ENCODE measurements at places on chromosomes 16 and 17.
A peak's percentile ranks its signal among the peaks of the same experiment; 100 is the strongest.

GRCh38 chr17:27430882-27431491 is 25.3 kb upstream of the KSR1 start:
- no peak for DNase-seq

DNA sequence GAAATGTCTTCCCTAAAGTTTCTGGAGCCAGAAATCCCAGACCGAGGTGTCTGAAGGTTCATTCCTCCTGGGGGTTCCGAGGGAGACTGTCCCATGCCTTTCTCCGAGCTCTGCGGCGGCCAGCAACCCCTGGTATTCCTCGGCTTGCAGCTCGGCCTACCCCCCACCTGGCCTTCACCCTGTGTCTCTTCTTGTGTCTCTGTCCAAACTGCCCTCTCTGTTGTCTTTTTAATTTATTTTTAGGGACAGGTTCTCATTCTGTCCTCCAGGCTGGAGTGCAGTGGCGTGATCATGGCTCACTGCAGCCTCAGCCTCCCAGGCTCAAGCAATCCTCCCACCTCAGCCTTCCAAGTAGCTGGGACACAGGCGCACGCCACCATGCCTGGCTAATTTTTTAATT is 211.7 kb downstream of the SEC14L1 start:
- DNase-seq = no peak

- no peak for DNase-seq
Measured at GRCh38 chr17:43341715-43342588, 56.8 kb upstream of the ARL4D start.

DNA sequence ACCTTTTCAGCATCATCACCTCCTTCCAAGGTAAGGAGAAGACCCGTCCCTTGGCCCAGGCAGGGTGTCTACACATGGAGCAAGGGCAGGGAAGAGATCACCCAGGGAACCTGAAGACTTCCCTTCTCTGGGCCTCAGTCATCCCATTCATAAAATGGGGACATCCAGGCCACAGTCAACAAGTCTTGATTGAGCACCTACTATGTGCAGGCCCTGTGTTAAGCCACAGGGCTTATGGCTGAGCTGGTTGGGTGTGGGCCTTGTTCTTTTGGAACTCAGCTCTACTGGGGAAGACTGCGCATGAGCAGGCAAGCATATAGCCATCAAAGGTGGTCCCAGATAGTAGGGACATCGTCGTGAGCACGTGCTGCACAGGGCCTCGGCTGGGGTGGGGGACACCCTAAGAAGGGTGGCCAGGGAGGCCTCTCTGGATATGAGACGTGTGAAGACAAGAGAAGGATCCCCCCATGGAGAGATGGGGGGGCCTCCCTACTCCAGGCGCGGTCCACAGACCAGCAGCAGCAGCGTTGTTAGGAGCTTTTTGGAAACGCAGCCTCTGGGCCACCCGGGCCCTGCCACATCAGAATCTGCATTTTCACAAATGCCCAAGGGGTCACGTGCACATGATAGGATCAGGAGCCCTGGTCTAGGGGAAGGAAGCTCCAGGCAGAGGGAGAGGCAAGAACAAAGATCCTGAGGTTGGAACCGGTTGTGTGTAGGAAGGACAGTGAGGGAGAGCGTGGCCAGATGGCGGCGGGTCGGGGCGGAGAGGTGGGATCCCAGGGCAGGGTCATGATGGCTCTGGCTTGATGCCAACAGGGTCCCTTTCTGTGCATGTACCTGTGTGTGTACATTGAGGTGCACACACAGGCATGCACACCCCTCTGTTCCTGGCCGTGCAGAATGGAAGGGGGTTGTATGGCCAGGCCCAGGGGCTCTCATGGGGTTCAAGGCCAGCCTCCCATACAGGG is 5.9 kb upstream of the ADGRG3 start:
- DNase-seq = no peak

DNA sequence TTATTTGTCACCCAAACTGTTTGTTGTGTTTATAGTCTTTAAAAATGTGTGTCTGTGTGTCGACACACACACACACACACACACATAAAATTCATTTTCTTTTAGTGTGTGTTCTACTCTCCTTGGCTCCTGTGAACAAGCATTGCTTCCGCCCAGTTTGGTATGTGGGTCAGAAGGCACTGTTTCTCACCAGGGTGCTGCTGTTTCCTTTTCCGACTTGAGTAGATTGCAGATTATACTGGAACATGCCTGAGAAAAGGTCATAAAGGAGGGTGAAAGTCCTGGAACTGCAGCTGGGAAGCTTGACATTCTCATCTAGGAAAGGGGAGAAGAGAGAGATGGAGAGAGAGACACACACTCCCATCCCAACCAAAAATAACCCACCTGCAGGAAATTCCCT is 330.3 kb downstream of the BCAS3 start:
- DNase-seq = no peak

GRCh38 chr16:67648764-67649407 is 3.9 kb downstream of the CARMIL2 start:
- DNase-seq = no peak

DNA sequence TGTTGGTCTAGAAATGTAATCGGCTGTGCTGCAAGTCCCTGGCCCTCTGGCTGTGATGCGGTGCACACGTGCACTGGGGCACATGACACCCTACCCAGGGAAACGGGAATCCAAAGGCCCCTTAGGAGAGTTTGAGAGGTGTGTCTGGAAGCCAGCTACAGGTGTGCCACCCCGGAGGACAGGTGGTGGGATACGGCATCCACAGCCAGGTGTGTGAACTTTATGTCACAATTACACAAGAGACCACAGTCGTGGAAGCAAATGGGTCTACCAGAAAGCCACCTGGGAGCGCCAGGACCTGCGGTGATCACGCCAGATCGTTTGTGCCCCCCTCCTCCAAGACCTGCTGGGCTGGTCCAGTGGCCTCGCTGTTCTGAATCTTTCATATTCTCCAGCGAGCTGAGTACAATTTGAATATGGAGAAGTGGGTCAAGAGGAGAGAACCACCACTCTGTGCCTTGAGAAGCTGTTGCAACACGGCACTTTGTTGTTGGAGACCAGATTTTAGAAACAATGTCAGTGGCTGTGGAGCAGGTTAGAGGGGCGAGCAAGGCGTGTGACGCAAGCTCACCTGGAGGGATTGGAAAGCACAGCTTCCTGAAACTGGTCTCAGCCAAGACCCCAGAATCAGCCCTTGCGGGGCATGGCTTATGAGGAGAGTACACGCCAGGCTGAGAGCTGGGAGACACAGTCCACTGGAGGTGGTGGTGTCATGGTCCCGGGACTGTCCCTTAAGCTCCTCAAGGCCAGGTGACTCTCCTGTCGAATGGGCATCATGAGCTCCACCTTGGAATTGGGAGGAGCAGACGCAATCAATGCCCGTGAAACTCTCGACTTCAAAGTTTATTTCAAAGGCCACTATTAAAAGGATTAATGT is 37.4 kb downstream of the COX4I1 start:
- DNase-seq = no peak

DNA sequence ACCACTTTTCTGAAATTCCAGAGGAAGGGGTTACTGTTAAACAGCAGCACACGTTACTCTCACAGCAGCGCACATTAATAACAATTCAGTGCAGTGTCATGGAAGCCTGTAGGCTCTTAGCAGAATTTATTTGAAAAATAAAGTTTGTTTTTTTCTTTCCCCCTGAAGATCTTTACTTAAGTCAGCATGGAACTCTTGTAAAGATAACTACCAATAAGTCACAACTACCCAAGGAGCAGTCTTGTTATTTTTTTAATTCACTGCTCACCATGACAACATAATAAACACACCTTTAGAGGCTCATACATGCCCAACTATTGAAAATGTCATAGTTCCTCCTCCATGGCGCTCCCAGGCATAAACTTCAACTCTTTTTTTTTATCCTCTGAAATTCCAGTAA is 31.8 kb upstream of the PSMD7 start:
- no peak for DNase-seq

DNA sequence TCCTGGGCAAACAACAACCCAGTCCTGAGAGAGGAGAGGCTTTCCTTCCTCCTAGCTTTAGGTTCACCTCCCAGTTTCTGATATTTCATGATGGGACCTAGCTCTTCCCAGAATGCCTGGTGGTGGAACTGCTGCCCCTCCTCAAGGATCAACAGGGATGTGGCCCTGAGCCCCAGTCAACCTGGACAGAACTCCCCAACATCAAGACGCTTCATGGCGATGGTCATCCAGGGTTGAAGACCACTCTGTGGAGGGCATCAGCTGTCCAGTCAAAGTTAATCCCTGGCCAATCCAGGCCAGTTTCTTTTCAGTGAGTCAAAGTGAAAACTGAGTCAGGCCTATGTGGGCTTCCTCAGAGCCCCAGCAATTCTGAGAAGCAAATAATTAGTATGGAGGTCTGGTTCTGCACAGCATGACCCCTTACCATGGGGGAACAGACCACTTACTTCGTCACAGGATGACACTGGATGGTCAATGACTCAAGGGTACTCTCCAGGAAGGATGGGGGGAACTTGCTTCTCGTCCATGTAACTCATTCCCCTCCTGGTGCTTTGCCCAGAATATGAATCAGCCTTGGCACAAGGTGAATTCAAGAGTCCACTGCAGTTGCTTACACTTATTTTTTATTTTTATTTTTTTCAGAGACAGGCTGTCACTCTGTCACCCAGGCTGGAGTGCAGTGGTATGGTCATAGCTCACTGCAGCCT is 14.7 kb upstream of the XYLT2 start:
- DNase-seq = no peak

DNA sequence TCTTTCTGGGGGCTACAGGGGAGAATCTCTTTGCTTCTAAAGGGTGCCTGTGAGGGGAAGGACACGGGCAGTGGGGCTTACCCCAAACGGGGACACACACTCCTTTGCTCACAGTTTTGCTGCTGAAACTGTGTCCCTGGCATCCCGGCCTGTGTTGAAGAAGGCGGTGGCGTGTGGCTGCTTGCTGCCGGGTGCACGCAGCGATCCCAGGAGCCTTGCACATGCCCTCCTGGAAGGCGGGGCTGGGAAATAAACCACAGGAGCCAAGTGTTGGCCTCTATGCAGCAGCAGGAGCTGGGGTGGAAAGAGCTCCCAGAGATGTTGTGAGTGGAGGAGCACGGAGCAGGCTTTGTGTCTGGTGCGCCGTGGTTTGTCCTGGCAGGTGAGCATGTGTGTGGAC is 131.0 kb upstream of the CIBAR2 start:
- DNase-seq = no peak

- no peak for DNase-seq
Measured at GRCh38 chr17:1980665-1981250, 44.4 kb downstream of the RTN4RL1 start.

GRCh38 chr16:27817038-27817437 is 246.5 kb downstream of the GSG1L start:
- DNase-seq = no peak

- no peak for DNase-seq
Measured at GRCh38 chr17:80461528-80462160, 14.8 kb downstream of the NPTX1 start.

GRCh38 chr16:51701025-51701424 is 550.0 kb upstream of the SALL1 start:
- no peak for DNase-seq

- no peak for DNase-seq
Measured at GRCh38 chr17:64413513-64413912, 22.9 kb upstream of the PECAM1 start.

- DNase-seq = no peak
Measured at GRCh38 chr16:64290461-64290860, 831.4 kb downstream of the CDH11 start.

GRCh38 chr16:964356-965035 is 6.3 kb downstream of the LMF1 start:
- DNase-seq = peak; percentile 80

GRCh38 chr17:81153340-81153803 is 11.9 kb upstream of the PVALEF start:
- peak; percentile 7 for DNase-seq

- no peak for DNase-seq
Measured at GRCh38 chr16:86986809-86987487, 330.2 kb downstream of the C16orf95 start.

GRCh38 chr16:52874042-52874441 is 178.7 kb downstream of the CHD9NB start:
- DNase-seq = no peak

- no peak for DNase-seq
Measured at GRCh38 chr17:13387236-13387635, 214.5 kb downstream of the HS3ST3A1 start.

- no peak for DNase-seq
Measured at GRCh38 chr17:6587310-6587709, 31.0 kb upstream of the PITPNM3 start.
